NCI-H1417 (cell line): ENCODE measurements at places on chromosomes 12 and 14.

- no peak for DNase-seq
Measured at GRCh38 chr14:104104076-104104901, 18.8 kb downstream of the ASPG start.

DNA sequence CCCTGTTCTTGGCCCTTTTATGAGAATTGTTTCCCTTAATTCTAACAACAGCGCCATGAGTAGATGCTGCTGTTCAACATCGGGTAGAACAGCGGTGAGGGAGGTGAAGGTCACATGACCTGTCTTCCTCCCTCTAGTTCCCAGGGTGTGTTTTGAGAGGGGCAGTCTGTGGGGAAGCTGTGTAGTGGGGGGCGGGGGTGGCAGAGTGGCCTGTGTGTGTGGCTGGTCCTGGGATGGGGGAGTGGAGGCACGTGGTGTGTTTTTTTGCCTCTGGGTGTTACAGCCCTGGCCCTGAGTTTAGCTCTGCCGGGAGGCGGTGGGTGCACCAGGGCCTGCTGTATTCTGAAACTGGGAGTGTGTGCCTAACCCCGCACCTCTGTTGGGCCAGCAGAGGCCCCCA lies 202.7 kb downstream of the TSPAN9 start:
- no peak for DNase-seq

DNA sequence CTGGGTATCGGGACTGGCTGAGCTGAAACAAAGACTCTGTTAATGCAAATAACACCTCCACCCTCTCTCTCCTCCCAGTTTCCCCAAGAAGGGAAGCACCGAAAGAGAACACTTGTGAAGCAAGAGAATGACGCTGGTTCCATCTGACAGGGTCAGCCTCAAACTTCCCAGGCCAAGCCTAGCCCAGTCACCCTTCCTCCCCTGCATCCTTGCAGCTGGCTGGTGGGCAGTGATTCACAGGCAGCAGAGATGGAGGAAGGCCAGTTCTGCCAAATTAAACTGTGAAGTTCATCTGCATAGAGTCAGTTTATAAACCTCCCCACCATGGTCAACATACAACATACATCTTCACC lies 2.8 kb downstream of the LRRC74A start:
- DNase-seq: no peak

DNA sequence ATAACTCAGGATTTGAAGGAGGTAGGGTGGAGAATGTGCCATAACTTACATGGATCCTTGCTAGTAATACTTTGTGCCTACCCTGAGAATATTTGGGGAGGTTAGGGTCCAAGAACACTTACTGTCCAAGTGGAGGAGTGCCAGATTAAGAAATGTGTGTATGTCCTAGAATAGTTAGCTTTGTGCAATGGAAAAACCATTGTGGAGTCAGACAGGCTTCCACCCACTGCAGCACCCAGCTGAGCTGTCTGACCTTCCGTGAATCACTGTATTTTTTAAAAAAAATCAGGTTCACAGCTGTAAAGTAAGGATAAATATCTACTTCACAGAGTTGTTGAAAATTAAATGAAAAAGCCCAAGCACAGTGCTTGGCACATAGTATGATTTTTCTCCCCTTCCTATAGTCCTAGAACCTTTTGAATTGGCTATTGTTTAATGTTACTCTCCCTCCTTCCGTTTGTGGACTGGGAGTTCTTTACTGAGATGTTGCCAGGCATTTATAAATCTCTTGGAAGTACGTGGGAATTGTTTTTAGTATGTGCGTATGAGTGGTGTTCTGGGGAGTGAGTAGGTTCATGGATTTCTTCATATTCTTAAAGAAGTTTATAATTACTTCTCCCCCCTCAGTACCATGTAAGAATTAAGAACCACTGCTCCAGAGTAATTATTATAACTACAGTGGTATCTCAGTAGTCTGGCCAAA lies 9.2 kb downstream of the RAB21 start:
- no peak for DNase-seq

DNA sequence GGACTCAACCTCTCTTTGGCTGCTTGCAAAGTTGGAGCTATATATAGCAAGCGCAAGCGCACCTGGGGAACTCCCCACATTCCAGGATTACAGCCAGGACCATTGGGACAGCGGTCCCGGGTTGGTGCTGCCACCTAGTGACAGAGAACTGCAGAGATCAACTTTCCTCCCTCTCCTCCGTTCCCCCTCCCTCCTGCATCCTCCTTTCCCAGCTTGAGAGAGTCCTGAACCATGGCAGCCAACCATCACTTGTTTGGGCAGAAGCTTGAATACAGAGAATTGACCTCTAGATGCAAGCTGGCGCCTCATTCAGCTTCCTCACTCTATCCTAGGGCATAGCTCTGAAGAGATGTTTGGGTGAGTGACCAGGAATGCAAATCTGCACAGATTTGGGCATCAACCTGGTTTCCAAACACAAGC lies 17.4 kb upstream of the FLVCR2 start:
- DNase-seq: peak; percentile 85

GRCh38 chr12:130715998-130716968 lies at the start of gene RIMBP2:
Gene RIMBP2, minus strand, starts transcription at chr12:130716299. Its CDS starts 237,286 bp downstream, at chr12:130479013.
- peak; percentile 85 for DNase-seq

GRCh38 chr12:104712477-104712876 lies 245.6 kb downstream of the SLC41A2 start:
- no peak for DNase-seq

DNA sequence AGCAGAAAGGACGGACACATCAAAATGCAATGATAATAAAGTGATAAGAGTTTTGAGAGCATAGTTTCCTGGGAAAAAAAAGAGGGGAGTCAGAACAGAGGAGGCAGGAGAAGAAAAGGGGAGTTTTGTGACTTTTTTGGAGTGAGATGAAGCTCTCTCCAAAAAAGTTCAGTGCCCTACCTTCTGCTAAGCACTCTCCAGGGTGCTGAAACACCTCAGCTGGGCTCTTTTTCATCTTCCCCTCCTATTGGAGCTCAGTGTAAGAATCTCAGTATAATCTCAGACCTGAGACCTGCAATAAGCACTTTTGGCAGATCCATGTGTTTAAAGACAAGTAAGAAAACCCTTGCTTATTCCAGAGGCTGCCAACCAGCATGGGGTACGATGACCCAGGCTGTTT lies 58.9 kb upstream of the SRRM4 start:
- DNase-seq: no peak

GRCh38 chr14:36986407-36986806 lies 186.0 kb downstream of the SLC25A21 start:
- DNase-seq: no peak

DNA sequence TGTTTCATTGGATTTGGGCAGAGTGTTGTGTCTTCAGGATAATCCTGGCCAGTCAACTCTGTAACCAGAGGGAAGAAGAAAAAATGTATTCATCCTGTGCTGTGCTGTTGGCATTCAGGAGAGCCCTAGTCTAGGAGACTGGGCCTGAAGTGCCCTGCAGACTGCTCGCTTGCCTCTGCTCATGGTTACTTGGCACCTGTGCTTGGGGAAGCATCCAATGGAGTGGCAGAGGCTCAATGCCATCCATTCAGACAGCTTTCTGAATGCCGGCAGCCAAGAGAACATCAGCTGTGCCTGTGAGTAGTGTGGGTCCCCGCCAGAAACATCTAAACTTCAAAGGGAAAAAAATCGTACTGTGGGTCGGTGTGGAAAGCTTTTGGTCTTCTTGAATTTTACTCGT lies 124.2 kb downstream of the SRGAP1 start:
- DNase-seq: no peak

DNA sequence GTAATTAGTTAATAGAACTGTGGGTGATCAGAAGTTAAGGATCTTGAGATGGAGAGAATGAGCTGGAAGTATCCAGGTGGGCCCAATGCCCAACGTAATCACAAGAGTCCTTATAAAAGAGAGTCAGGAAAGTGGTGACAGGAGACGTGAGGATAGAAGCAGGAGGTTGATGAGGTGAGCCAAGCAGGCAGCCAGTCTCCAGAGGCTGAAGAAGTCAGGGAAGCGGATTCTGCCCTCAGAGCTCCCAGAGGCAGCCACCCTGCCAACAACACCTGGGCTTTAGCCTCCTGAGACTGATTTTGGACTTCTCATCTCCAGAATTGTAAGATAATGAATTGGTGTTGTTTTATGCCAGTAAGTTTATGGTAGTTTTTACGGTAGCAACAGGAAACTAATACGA lies 10.1 kb upstream of the SAV1 start:
- DNase-seq: no peak

DNA sequence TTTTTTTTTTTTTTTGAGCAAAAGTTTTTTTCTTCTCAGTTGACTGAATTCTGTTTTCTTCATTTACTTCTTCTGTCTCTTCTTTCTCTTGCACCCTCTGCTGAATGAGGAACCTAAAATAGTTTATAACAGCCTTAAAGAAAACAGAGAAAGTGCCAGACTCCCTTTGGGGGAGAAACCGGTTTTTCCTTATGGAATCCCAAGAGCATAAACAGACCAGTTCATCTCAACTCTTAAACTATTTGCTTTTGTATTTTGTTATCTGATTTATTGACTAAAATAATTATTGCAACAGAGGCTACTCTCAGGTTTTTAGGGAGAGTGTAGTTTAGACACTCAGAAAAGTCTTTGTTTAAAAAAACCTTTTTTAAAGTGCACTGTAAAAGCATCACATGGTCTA lies 30.2 kb downstream of the ST8SIA1 start:
- no peak for DNase-seq

- no peak for DNase-seq
Measured at GRCh38 chr12:121718653-121719239, 6.2 kb downstream of the TMEM120B start.

DNA sequence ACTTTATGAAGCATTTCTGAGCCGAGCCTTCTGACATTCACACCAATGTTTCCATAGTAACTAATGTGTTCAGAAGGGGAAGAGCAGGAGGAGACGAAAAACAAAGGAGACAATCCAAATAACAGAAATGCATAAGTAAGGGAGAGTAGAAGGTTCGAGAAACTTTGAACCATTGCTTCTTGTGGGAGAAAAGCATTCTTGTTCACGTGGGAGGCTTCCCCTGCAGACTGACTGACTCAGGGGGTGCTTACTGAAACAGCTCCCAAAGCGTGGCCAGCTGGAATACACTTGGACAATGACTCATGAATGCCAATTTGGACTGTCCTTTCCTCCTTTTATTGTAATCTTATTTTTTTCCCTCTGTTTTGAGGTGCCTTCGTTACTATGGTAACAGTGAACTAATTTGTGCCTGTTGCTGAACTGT lies 73.9 kb downstream of the NEDD1 start:
- no peak for DNase-seq

DNA sequence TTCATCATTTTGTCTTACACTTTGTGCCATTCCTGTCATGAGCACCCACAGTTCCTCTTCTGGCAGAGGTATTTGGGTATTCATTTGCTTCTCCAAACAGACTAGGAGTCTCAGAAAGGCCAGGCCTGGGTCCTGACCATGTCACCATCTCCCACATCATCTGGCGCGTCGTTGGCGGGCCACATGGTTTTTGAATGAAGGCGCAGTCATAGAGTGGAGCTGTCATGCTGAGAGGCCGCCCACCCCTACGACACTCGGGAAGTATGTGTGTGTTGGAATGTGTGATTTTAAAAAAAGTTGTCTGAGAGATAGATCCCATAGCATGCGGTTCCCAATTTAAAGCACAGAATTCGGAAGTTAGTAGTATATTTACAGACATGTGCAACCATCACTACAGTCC lies 15.6 kb upstream of the TTC7B start:
- no peak for DNase-seq

GRCh38 chr14:91654836-91655235 lies 77.0 kb downstream of the CATSPERB start:
- DNase-seq: no peak

DNA sequence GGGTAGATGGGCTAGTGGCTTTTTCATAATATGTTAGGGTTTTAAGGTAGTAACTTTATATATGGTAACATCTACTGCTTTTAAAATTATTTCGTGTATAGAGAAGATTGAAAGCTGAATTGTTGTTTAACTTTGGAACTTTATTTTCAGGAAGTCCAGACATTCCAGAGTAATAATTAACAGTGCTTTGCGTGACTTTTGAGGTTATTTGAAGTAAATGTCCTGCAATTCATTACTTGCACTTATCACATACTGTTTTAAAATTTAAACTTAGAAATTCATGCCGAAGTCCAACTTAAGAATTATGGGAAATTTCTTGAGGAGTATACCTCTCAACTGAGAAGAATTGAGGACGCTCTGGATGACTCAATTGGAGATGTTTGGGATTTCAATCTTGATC lies 3.3 kb downstream of the WASHC4 start:
- DNase-seq: no peak

DNA sequence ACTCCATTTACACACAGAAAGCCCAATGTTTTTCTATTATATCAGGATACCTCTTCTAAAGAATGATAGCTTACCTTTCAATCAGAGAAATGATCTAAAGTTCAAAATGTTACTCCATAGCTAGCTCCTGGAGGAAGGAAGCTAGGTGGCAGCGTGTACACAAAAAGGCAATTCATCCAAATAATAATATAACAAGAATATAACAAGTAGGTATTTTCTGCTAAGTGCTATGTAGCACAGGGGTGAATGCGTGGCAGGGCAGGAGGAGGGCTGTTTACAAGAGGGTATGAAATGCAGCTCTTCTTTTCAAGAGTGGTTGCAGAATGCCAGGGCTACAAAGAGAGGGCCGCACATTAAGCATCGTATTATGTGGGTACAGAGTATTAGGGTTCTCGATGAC lies 663 bp upstream of the SNAPC1 start:
- no peak for DNase-seq

DNA sequence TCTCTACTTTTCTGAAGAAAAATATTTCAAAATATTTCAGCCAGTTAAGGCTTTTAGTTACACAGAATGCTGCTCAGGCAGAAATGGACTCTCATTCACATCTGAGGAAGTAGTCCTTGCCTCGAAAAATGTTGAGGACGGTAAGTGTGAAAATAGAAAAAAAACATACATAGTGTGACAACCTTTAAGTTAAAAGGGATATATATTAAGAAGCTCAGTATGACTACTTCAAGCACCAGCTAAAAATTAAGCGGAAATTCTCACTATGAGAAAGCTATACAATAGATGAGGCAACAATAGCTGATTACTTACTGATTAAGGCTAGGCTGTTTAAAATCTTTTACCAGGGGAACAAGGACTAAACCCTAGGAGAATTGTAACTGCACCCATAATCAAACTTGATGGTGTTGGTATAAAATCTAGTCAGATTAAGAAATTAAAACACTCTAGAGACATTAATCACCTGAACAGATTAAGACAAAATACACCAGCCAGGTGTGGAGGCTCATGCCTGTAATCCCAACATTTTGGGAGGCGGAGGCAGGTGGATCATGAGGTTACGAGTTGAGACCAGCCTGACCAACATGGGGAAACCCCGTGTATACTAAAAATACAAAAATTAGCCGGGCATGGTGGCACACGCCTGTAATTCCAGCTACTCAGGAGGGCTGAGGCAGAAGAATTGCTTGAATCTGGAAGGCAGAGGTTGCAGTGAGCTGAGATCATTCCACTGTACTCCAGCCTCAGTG lies 53.9 kb downstream of the HNRNPC start:
- DNase-seq: no peak

DNA sequence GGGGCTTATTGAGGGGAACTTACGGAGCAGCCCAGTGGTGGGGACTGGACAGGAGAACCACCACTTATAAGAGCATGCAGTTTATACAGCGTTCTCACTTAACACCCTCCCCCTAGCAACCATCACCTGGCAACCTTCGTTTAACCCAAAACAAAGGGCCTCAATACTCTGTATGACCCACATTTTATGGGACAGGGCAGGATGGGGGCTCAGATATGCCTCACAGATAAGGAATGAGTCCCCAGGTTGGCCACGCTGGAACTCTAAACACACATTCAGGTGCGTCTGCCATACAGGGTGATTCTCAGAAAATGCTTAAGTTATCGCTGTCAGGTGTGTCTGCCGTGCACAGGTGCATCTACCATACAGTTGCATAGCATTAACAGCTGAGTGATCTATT lies 99.2 kb downstream of the GCH1 start:
- no peak for DNase-seq

- peak; percentile 52 for DNase-seq
Measured at GRCh38 chr14:35046751-35047536, 872 bp downstream of the FAM177A1 start.
